ENCODE measurements at places on chromosomes 12 and 14. TPM values are rescaled to one million over a fixed set of nuclear protein-coding genes. Genes with fewer than 3 reads are reported as not detected.

GRCh38 chr14:101225157-101226152 lies 321.9 kb upstream of the RTL1 start:
- no peaks in the 10 kb centered on the region for H3K27me3 ChIP-seq
- H3K4me3 ChIP-seq = no peak overlapping the region
- no peak for DNase-seq
- no peaks in the 10 kb centered on the region for H3K36me3 ChIP-seq

The DTX3 gene
- 18.3 TPM for total RNA-seq

DNA sequence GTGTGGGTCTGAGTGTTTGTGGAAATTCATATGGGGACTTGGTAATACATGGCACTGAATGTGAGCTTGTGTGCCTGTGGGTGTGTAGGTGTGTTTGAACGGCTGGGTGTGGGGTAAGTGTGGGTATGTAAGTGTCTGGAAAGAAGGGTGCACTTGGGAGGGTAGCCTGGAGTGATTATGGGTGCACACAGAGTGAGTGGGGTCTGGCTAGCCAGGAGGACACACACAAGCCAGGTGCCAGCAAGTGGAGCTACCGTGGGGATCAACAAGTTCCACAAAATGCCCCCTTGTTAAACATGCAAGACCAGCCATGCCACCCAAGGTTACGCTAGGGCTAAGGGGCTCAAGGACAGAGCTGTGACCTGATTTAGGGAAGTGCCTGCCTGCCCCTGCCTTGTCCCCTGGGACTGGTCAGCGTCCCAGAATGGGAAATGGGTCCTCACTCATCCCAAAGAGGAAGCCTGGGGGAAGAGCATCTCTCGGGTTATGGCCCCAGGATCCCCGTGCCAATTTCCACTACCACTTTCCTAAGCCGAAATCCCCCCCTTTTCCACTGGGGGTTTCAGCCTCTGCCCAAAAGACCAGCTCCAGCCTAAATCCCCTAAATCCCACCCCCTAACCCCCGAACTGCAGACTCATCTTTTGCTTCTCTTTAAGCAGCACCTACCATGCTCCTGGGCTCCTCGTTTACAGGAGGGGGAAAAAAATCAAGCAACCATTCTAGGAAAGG lies 118.6 kb downstream of the DICER1 start:
- H3K27me3 ChIP-seq = no peaks in the 10 kb centered on the region
- no peak overlapping the region for H3K4me3 ChIP-seq
- DNase-seq = no peak
- H3K36me3 ChIP-seq = no peaks in the 10 kb centered on the region

- DNase-seq = no peak
- H3K4me3 ChIP-seq = no peak overlapping the region
- H3K4me1 ChIP-seq = peaks cover 6% of the 10 kb centered on the region
- no peaks in the 10 kb centered on the region for H3K36me3 ChIP-seq
Measured at GRCh38 chr12:66717036-66717673, 38.3 kb upstream of the GRIP1 start.

DNA sequence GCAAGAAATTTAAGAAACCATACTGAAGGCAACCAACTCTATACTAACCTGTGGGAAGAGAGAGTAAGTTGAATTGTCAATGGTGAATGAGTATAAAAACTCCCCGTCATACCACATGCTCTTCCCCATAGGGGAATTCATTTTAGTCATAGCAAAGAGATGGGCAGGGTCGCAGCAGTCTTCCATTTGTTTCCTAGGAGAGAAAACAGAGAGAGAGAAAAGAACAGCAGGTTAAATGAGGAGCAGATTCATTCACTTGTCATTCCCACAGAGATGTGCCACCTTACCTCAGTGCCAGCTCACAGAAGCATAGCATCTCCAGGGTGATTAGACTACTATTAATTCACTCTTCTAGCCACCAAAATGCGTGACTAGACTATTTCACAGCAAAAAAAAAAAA lies 47.4 kb downstream of the ST8SIA1 start:
- H3K27me3 ChIP-seq = no peaks in the 10 kb centered on the region
- H3K4me1 ChIP-seq = peaks cover 9% of the 10 kb centered on the region
- no peak for DNase-seq
- H3K4me3 ChIP-seq = no peak overlapping the region
- H3K36me3 ChIP-seq = no peaks in the 10 kb centered on the region

DNA sequence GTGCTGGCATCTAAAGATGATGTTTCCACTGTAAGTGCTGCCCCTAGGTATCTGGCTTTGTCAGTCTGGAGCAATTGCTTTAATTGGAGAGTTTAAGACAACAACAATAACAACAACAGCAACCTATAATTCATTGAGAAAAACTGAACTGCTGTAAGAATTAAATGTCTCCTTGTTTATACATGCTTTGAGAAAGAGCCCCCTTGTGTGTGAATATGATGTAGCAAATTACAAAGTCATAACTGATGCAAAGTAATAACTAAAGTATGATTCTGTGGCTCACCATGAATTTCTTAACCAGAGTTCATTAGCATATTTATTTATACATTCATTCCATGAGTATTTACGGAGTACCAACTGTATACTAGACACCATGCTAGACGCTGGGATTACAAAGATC lies 59.2 kb upstream of the PRIMA1 start:
- no peaks in the 10 kb centered on the region for H3K36me3 ChIP-seq
- no peaks in the 10 kb centered on the region for H3K27me3 ChIP-seq
- no peaks in the 10 kb centered on the region for H3K4me1 ChIP-seq
- no peak overlapping the region for H3K27ac ChIP-seq

DNA sequence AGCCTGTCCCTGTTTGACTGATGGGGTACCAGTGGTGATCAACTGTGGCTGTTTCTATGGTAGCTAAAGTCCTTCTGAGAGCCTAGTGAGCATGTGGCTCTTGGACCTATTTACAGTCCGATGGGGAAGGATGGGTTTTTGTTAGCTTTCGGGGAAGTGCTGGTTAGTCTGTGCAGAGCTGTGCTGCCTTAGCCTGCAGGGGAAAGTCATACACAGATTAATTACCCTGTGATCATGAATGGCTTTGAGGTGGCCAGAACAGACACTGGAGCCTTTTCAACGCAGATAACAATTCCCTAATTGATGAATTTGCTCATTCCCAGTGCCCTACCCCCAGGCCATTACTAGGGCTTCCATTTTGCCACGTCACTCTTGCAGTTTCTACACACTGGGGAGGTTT lies 99.7 kb downstream of the WSCD2 start:
- no peak overlapping the region for H3K4me3 ChIP-seq
- no peaks in the 10 kb centered on the region for H3K36me3 ChIP-seq
- H3K27me3 ChIP-seq = no peaks in the 10 kb centered on the region
- H3K4me1 ChIP-seq = no peaks in the 10 kb centered on the region
- DNase-seq = no peak
- no peak overlapping the region for H3K27ac ChIP-seq

- no peaks in the 10 kb centered on the region for H3K4me1 ChIP-seq
- DNase-seq = no peak
- no peaks in the 10 kb centered on the region for H3K27me3 ChIP-seq
- no peak overlapping the region for H3K4me3 ChIP-seq
- H3K36me3 ChIP-seq = no peaks in the 10 kb centered on the region
Measured at GRCh38 chr12:2020511-2020910, 16.3 kb upstream of the DCP1B start.

DNA sequence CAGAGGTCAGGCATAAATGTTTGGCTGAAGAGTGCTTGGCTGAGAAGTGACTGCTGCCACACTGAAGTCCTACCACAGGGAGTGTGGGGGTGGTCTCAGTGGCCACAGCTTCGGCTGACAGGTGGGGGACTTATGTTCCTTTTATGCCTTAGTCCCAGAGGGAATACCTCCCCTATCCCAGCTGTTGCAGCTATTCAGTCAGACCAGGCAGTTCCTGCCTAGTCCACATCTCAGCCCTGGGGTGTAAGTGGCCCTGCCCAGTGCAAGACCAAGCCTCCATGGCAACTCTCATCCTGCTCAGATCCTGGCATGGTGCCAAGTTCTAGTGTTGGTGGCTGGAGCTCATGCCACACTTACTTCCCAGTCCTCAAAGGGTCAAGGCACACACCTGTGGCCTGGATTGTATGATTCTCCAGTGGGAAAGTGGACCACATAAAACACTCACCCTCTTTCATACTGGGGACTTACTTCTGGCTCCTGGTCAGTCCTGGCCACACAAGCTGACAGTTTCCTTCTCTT lies 161.3 kb upstream of the CAND1 start:
- H3K27ac ChIP-seq = no peak overlapping the region
- no peaks in the 10 kb centered on the region for H3K27me3 ChIP-seq
- no peaks in the 10 kb centered on the region for H3K4me1 ChIP-seq
- H3K4me3 ChIP-seq = no peak overlapping the region

DNA sequence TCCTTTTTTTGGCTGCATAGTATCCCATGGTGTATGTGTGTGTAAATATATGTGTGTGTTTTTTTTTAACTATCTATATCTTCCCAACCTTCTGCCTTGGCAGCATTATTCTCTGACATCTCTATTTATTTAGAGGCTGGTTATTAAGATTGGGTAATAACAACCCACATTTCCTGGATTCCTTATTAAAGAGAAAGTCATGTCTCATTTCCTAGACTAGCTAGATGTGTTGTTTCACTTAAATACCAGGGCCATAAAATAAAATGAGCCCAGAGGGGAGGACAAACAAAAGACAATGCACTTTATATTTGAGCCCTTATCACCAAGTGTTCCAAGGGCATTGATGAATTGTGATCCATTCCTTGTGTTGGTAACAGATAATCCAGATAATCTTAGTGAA lies 169.1 kb downstream of the SLC5A8 start:
- H3K36me3 ChIP-seq = no peaks in the 10 kb centered on the region
- DNase-seq = no peak
- no peak overlapping the region for H3K27ac ChIP-seq
- no peaks in the 10 kb centered on the region for H3K4me1 ChIP-seq
- no peaks in the 10 kb centered on the region for H3K27me3 ChIP-seq

- DNase-seq = no peak
- no peaks in the 10 kb centered on the region for H3K36me3 ChIP-seq
- H3K4me1 ChIP-seq = no peaks in the 10 kb centered on the region
- no peak overlapping the region for H3K27ac ChIP-seq
- no peaks in the 10 kb centered on the region for H3K27me3 ChIP-seq
Measured at GRCh38 chr12:80441921-80442320, 2.1 kb upstream of the PTPRQ start.

DNA sequence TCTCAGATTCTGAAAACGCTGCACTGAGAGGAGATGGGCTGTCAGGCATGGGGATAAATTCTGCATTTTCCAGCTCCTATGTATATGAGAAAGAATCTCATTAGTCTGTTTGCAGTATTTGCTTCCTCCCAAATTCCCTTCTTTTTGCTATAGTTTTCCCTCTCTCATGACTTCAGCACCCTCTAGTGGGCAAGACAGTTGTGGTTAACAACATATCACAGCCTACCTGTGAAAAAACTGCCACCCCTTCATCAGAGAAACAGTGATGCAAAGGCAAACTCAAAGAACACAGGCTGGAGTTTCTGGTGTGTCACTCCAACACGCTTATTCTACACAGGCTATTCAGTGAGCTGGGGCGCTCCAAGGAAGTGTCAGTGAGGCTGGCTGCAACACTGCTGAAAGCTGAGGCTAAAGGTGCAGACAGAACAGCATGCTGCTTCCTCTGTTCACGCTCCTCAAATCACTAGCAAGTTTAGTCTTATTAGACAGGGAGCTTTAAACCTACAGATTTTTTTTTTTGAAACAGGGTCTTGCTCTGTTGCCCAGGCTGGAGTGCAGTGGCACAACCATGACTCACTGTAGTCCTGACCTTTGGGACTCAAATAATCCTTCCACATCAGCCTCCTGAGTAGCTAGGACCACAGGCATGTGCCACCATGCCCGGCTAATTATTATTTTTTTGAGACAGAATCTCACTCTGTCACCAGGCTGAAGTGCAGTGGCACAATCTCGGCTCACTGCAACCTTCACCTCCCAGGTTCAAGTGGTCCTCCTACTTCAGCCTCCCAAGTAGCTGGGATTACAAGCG lies 19.3 kb downstream of the ZC2HC1C start:
- DNase-seq = peak; percentile 14
- no peak overlapping the region for H3K27ac ChIP-seq
- H3K27me3 ChIP-seq = no peaks in the 10 kb centered on the region
- peaks cover 54% of the 10 kb centered on the region for H3K36me3 ChIP-seq
- no peak overlapping the region for H3K4me3 ChIP-seq

The LHX5 gene
- total RNA-seq = not detected

The CLMN gene
- 0.29 TPM for total RNA-seq

The KRT72 gene
- not detected for total RNA-seq

The TESPA1 gene
- 80.6 TPM for total RNA-seq

The TOMM20L gene
- 0.37 TPM for total RNA-seq

The ATXN7L3B gene
- total RNA-seq = 22.7 TPM

GRCh38 chr12:131264635-131265034 lies 310.9 kb downstream of the ADGRD1 start:
- DNase-seq = peak; percentile 6
- no peak overlapping the region for H3K27ac ChIP-seq
- H3K27me3 ChIP-seq = no peaks in the 10 kb centered on the region

The KLC1 gene
- 141 TPM for total RNA-seq

DNA sequence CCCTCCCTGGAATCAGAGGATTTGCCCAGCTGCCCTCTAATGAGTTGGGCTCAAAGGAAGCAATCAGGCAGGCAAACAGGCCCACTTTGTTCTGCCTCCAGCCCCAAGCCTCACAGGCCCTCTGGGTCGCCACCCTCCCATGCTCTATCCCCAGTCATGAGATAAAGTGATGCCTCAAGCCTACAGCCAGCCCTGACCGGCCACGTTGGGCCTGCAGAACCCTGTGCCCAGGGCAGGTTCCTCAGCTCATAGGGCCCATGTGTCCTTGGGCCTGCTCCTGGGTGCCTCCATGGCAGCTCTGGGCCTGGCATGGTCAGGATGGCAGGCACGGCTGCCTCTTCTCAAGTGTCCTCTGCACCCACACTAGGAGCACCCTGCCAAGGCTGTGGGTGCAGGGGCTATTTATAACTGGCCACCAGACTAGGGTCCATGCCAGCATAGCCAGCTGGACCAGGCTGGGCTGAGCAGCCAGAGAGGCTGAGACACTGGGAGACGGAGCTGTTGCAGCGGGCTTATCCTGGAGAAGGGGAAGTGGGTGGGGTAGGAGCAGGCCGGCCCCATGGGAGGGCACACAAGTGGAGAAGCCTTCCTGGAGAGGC lies 20.2 kb downstream of the HDAC7 start:
- peaks cover 54% of the 10 kb centered on the region for H3K4me1 ChIP-seq
- no peak overlapping the region for H3K27ac ChIP-seq
- no peak for DNase-seq
- H3K36me3 ChIP-seq = peaks cover 28% of the 10 kb centered on the region
- H3K27me3 ChIP-seq = no peaks in the 10 kb centered on the region

DNA sequence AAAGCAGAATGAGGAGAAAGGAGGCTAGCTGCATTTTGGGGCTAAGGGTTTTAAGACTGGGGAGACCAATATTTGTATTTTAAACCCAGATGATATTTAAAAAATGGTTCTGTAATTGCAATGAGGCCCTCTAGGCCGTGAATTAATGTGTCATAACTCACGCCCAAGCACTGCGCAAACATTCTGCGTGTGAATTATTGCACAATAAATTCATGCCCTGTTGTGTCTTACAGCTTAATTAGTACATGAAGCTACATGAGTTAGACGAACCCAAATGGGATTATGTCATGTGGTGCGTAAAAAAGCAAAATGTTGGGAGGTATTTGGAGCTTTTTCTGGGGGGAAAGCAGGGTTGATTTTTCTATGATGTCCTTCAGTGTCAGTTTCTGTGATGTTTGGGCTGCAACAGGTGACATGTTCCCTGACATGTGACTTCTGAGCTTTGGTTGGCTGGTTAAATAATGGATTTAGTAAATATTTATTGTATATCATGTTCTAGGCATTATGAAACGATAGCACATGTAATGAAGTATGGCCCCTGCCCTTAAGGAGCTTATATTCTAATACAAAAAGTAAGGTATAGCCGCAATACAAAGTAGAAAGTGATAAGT lies 30.4 kb upstream of the CISTR start:
- DNase-seq = no peak
- peaks cover 13% of the 10 kb centered on the region for H3K27me3 ChIP-seq
- H3K27ac ChIP-seq = no peak overlapping the region
- H3K4me1 ChIP-seq = no peaks in the 10 kb centered on the region
- no peaks in the 10 kb centered on the region for H3K36me3 ChIP-seq

Data from CD8-positive, alpha-beta memory T cell (primary cell).